Activated CD8-positive, alpha-beta memory T cell treated with anti-CD3 and anti-CD28 coated beads, Interleukin-2, amount 10 ng/mL, durations not matched to agents 7 days and 5 days (primary cell): ENCODE measurements at places on chromosomes 6 and 20. TPM values are rescaled to one million over a fixed set of nuclear protein-coding genes. Genes with fewer than 3 reads are reported as not detected.

DNA sequence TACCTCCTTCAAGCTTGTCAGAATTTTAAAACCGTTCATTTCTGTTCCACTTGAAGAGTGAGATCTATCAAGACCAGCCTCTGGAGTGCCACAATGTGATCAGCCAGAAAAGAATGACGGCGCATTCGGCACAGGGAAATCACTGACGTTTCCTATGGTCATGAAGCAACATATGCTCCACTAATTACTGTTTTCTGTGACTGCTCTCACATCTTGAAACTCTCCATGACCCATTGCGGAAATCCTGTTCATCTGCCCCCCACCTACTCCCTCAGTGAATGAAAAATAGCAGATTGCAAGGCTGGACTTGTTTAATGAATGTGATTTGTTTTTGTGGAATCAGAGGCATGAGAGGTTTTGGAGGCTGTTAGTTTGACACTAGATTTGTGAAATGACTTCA lies 53.2 kb downstream of the SAMD5 start:
- H3K4me3 ChIP-seq: no peak overlapping the region
- no peak overlapping the region for H3K27ac ChIP-seq
- DNase-seq: no peak

DNA sequence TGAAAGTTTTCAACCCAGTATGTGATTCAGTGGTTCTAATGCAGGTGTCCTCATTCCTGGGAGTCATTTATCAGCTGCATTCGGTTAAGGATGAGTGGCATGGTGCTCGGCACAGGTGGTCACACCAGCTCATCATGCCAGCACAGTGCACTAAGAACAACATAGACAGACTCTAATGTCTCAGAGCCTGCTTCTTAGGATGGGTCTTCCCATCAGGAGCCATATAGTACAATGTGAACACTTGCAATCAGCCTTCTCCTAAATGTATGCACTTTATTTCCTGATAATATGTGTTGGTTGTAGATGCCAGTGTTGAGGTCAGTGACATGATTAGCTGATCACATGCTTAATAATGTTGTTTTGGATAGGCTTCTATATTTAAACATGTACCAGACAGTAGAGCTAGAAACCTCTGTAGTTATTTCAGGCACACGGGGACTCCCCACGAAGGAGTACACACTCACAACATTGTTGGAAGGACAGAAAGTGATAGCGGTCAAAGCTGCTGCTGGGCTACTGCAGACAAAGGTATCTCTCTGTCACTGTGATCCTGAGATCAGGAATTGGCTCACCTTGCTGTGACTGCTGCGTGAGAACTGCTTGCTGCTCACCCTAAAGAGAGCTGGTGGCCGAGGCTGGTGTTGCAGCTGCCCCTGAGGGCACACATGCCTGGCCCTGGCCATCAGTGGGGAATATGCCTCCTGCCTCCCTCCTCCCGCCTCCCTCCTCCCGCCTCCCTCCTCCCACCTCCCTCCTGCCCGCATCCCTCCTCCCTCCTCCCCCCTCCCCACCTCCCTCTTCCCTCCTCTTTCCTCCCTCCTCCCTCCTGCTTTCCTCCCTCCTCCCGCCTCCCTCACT lies 195.4 kb downstream of the SMOC2 start:
- no peaks in the 10 kb centered on the region for H3K4me1 ChIP-seq
- no peak for DNase-seq
- no peak overlapping the region for H3K27ac ChIP-seq

GRCh38 chr6:126824226-126824625 lies 294.2 kb upstream of the RSPO3 start:
- H3K4me1 ChIP-seq: no peaks in the 10 kb centered on the region
- H3K27me3 ChIP-seq: no peaks in the 10 kb centered on the region
- no peak overlapping the region for H3K27ac ChIP-seq
- DNase-seq: no peak
- no peaks in the 10 kb centered on the region for H3K36me3 ChIP-seq

GRCh38 chr20:63791497-63792156 lies 39.4 kb downstream of the ZBTB46 start:
- no peak for DNase-seq
- no peaks in the 10 kb centered on the region for H3K36me3 ChIP-seq
- no peak overlapping the region for H3K4me3 ChIP-seq
- H3K27me3 ChIP-seq: peaks cover 23% of the 10 kb centered on the region

DNA sequence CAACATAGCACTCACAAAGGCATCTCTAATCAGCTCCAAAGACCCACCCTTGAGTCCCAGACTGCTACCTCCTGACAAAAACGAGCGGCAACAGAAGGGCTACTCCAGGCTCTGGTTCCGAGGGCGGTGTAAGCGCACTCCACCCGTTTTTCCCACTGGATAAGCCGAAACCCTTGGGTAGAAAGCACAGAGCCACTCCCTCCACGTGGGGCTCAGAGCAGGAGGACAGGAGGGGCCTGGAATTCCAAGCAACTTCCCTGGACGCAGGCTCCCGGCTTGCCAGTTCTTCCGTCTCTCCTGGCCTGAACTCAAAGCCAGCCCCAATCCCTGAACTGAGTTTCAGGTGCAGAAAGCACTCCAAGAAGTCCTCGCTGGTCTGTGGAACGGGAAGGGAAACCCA lies 7.4 kb downstream of the GMEB2 start:
- H3K4me3 ChIP-seq: no peak overlapping the region
- peaks cover 13% of the 10 kb centered on the region for H3K36me3 ChIP-seq
- H3K27ac ChIP-seq: no peak overlapping the region
- peaks cover 8% of the 10 kb centered on the region for H3K4me1 ChIP-seq

GRCh38 chr20:52552181-52552872 lies 360.7 kb upstream of the ZFP64 start:
- H3K36me3 ChIP-seq: no peaks in the 10 kb centered on the region
- no peaks in the 10 kb centered on the region for H3K27me3 ChIP-seq
- no peak for DNase-seq
- no peak overlapping the region for H3K4me3 ChIP-seq
- no peak overlapping the region for H3K27ac ChIP-seq
- no peaks in the 10 kb centered on the region for H3K4me1 ChIP-seq

- no peaks in the 10 kb centered on the region for H3K4me1 ChIP-seq
- no peaks in the 10 kb centered on the region for H3K27me3 ChIP-seq
- no peak for DNase-seq
- no peak overlapping the region for H3K4me3 ChIP-seq
Measured at GRCh38 chr20:5180421-5180820, 53.6 kb downstream of the CDS2 start.

GRCh38 chr20:49965781-49966305 lies 16.9 kb upstream of the SNAI1 start:
- no peak for DNase-seq
- no peaks in the 10 kb centered on the region for H3K4me1 ChIP-seq
- H3K27me3 ChIP-seq: no peaks in the 10 kb centered on the region

GRCh38 chr6:169048865-169049205 lies 204.8 kb downstream of the THBS2 start:
- H3K4me3 ChIP-seq: no peak overlapping the region
- H3K4me1 ChIP-seq: no peaks in the 10 kb centered on the region
- no peak for DNase-seq
- no peak overlapping the region for H3K27ac ChIP-seq
- no peaks in the 10 kb centered on the region for H3K36me3 ChIP-seq

DNA sequence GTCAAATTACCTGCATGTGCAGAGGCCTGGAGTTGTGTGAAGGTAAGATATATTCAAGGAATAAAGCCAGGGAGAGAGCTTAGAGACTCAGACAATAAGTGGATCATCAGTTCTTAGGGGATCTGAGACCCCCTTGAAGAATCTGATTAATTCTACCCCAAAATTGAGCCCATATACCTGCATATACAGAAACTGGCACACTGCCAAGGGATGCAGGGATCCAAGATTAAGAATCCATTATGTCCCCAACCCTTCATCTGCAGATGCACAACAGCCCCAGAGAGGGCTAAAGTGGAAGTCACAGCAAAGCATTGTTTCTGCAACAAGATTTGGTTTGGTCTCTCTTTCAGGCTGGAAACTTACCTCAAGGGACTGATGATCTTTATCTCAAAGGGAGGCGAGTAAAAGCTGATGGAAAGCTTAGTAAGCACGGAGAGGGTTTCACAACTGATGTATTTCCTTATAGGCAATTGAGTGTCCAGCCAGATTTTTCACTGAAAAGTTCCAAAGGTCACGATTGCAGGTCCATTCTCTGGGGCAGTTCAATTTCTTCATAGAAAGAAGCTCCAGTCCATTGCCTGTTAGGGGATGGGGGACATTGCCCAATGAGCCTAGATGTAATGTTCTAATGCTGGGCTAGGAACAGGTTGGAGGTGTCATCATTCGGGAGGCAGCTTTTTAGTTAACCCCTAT lies 20.9 kb upstream of the STK35 start:
- no peak overlapping the region for H3K27ac ChIP-seq
- H3K4me3 ChIP-seq: no peak overlapping the region
- no peaks in the 10 kb centered on the region for H3K4me1 ChIP-seq
- H3K36me3 ChIP-seq: no peaks in the 10 kb centered on the region
- H3K27me3 ChIP-seq: peaks cover 27% of the 10 kb centered on the region

DNA sequence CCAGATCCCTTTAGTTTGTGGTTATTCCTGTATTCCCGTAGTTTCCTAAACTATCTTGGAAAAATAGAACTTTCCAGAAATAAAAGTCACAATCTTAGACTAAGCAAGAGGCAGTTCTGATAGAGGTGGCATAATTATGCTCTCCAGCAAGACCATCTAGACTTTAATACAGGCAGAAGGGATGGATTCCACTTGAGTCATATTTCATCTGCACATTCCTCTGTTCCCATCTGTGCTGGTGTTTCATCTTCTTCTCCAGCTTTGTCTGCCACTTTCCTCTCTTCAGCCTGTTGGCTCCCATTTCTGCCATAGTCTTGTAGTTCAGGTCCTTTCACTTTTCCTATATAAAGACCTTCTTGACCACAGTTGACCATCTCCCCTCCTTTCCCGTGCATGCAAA lies 102.9 kb downstream of the SOBP start:
- no peaks in the 10 kb centered on the region for H3K4me1 ChIP-seq
- H3K4me3 ChIP-seq: no peak overlapping the region
- H3K27ac ChIP-seq: no peak overlapping the region
- peaks cover 46% of the 10 kb centered on the region for H3K27me3 ChIP-seq

DNA sequence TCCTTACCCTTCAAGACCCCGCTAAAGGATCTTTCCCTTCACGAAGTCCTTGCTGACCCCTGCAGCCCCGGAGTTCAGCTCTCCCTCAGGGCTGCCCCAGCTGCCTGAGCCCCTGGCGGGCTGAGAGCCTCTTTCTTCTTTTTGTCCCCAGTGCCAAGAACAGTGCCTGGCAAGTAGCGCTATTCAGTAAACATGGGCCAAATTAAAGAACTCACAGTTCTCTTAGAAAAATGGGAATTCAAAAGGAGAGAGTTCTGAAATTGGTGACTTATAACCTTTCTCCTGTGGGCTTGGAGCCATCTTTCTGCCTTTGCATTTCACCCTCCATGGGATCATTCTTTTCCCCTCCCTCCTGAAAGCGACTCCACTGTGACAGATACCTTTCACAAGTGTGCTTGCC lies 227.2 kb downstream of the TMEM242 start:
- DNase-seq: no peak
- no peaks in the 10 kb centered on the region for H3K27me3 ChIP-seq

- no peak for DNase-seq
- no peaks in the 10 kb centered on the region for H3K36me3 ChIP-seq
- H3K27ac ChIP-seq: no peak overlapping the region
Measured at GRCh38 chr6:53581856-53582255, 37.0 kb upstream of the GCLC start.

DNA sequence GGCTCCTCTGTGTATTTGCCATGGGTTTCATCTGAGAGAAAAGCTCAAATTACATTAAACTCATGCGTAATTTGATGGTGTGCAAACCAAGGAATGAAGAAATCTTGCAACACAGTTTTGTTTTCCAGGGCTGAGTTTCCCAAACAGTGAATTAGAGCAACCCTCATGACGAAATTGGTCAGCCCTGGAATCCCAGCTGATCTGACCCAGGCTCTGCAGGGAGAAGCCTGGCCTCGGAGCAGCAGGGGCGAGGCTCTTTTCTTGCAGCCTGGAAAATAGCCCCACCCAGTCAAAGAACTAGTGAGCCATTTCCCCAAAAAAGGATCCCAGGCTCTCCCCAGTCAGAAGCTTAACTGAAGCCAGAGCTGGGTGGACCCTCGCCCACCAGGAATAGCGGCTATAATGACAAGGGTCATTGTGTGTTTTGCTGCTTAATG lies 107.3 kb upstream of the SNX9 start:
- no peak overlapping the region for H3K4me3 ChIP-seq
- H3K27me3 ChIP-seq: peaks cover 16% of the 10 kb centered on the region
- H3K36me3 ChIP-seq: no peaks in the 10 kb centered on the region
- H3K27ac ChIP-seq: no peak overlapping the region

OR2B6 gene
- total RNA-seq: not detected

C20orf141 gene
- total RNA-seq: not detected

DEFB124 gene
- total RNA-seq: not detected

ADGRF4 gene
- not detected for total RNA-seq

C4B gene
- 3.5 TPM for total RNA-seq

B3GALT4 gene
- total RNA-seq: 20.5 TPM

R3HDML gene
- total RNA-seq: not detected

UCKL1 gene
- total RNA-seq: 41.1 TPM

PKIB gene
- total RNA-seq: 0.47 TPM
